Upper lobe of left lung (tissue), 6 donors: ENCODE measurements at places on chromosomes 2 and 18. TPM values are rescaled to one million over a fixed set of nuclear protein-coding genes. Genes with fewer than 3 reads are reported as not detected.

The MAP2 gene
- total RNA-seq: 82.1 TPM

The COL4A4 gene
- 25.9 TPM for total RNA-seq

The DOK1 gene
- total RNA-seq: 46.3 TPM

The C2orf69 gene
- 10.8 TPM for total RNA-seq

The CDH7 gene
- total RNA-seq: not detected

The PPM1G gene
- 59.3 TPM for total RNA-seq

The ALPG gene
- 2.3 TPM for total RNA-seq

The DTNA gene
- 7.2 TPM for total RNA-seq

The M1AP gene
- 0.91 TPM for total RNA-seq

The BMP10 gene
- total RNA-seq: not detected

The UGT1A4 gene
- not detected for total RNA-seq

The AOX1 gene
- total RNA-seq: 8.7 TPM

The LHCGR gene
- total RNA-seq: not detected

The RIT2 gene
- total RNA-seq: not detected

DNA sequence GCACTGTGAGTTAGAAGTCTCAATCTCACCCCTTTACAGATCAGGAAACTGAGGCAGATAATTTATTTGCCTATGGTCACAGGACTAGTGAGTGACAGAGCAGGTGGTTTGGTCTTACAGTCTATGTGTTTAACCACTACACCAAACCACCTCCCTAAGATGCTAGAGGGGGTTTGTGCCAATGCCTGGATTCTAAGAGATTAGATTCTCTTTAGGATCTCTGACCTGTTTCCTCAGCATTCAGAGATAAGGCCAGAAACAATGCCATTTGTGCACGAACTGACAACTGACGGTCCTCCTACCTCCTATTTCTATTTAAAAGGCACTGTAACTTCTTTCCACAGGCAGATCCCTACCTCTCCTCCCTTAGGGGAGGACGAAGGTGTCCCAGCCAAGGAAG, 2.3 kb upstream of the SLC20A1 start:
- H3K36me3 ChIP-seq: no peaks in the 10 kb centered on the region
- H3K4me1 ChIP-seq: peaks cover 41% of the 10 kb centered on the region

- no peak overlapping the region for H3K27ac ChIP-seq
- peaks cover 19% of the 10 kb centered on the region for H3K4me1 ChIP-seq
- no peak overlapping the region for H3K4me3 ChIP-seq
- no peaks in the 10 kb centered on the region for H3K27me3 ChIP-seq
- no peaks in the 10 kb centered on the region for H3K36me3 ChIP-seq
These were observed 57.3 kb downstream of the ROCK1 start for GRCh38 chr18:21054252-21054821.

- DNase-seq: peak; percentile 46
- H3K27ac ChIP-seq: no peak overlapping the region
- H3K4me3 ChIP-seq: no peak overlapping the region
These were observed 18.8 kb upstream of the MAP3K20 start for GRCh38 chr2:173056705-173057364.

DNA sequence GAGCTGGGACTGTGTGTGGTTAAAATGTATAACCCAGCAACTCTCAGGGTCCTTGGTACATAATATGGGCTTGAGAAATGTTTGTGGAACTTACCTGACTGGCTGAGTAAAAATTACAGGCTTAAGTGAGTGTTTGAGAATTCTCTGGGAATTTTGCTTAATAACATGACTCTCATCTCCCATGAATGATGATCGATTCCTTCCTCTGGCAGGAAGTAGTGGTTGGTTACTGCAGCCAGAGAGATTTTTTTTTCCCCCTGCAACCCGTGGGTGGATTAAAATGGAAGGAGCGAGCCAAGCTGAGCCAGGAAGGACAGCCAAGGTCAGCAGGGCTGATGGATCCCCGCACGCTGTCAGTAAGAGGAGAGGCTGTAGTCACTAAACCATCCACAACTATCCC, 40.6 kb upstream of the RFX8 start:
- H3K4me3 ChIP-seq: no peak overlapping the region
- no peak for DNase-seq
- no peaks in the 10 kb centered on the region for H3K27me3 ChIP-seq

- H3K4me3 ChIP-seq: no peak overlapping the region
- no peaks in the 10 kb centered on the region for H3K27me3 ChIP-seq
- H3K27ac ChIP-seq: peak overlapping the region; percentile 75
- H3K36me3 ChIP-seq: no peaks in the 10 kb centered on the region
These were observed 80.3 kb downstream of the CD28 start for GRCh38 chr2:203786549-203787351.

GRCh38 chr2:187208199-187208785, 239.8 kb downstream of the CALCRL start:
- no peaks in the 10 kb centered on the region for H3K4me1 ChIP-seq
- DNase-seq: no peak
- no peak overlapping the region for H3K4me3 ChIP-seq
- H3K27me3 ChIP-seq: no peaks in the 10 kb centered on the region
- H3K36me3 ChIP-seq: no peaks in the 10 kb centered on the region

- no peak for DNase-seq
- H3K27me3 ChIP-seq: peaks cover 4% of the 10 kb centered on the region
- H3K36me3 ChIP-seq: peaks cover 34% of the 10 kb centered on the region
- no peak overlapping the region for H3K27ac ChIP-seq
These were observed 3.7 kb upstream of the HES6 start for GRCh38 chr2:238243496-238244076.

DNA sequence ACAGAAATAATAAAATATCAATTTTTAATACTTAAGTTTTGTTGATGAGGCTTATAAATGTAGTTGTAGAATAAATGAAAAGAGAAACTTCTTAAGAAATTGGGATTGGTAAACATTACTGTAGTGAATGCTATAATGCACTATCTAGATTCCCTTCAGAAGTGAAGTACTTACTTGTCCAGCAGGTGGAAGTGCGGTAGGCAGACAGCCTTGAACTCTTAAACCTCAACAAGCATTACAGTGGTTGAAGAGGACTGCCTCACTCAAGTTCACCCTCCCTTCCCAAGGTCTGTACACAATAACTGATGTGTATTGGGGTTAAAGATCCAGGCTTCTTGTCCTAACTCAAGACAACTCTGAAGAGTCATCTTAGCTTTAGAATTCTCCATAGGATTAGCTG, 931.0 kb upstream of the LRRTM1 start:
- no peak for DNase-seq
- no peak overlapping the region for H3K4me3 ChIP-seq
- H3K27me3 ChIP-seq: no peaks in the 10 kb centered on the region
- H3K4me1 ChIP-seq: no peaks in the 10 kb centered on the region
- H3K27ac ChIP-seq: no peak overlapping the region

DNA sequence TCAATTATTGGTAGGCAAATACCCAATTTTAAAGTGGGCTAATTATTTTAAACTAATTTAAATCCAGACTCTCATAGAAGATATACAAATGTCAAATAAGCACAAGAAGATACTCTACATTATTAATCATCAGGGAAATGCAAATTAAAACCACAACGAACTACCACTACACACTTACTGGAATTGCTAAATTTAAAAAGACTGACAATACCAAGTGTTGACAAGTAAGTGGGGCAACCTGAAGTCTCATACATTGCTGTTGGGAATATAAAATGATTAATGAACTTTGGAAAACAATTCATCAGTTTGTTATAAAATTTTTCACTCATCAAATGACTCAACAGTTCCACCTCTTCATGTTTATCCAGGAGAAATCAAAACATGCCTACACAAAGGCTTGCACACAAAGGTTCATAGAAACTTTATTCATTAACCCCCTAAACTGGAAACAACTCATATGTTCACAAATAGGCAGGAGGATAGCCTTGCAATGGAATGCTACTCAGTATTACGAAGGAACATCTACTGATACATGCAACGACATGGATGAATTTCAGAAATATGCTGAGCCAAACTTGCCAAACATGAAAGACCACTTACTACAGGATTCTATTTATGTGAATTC, 120.8 kb downstream of the MCFD2 start:
- DNase-seq: no peak
- no peak overlapping the region for H3K4me3 ChIP-seq
- no peaks in the 10 kb centered on the region for H3K27me3 ChIP-seq
- no peak overlapping the region for H3K27ac ChIP-seq
- H3K36me3 ChIP-seq: no peaks in the 10 kb centered on the region

- no peak for DNase-seq
- H3K4me1 ChIP-seq: no peaks in the 10 kb centered on the region
- H3K36me3 ChIP-seq: no peaks in the 10 kb centered on the region
- H3K27ac ChIP-seq: no peak overlapping the region
- H3K27me3 ChIP-seq: no peaks in the 10 kb centered on the region
These were observed 921.4 kb downstream of the TRIB2 start for GRCh38 chr2:13638181-13638580.

GRCh38 chr2:18612133-18612532, 22.8 kb upstream of the NT5C1B start:
- H3K27ac ChIP-seq: no peak overlapping the region
- H3K4me3 ChIP-seq: no peak overlapping the region
- no peaks in the 10 kb centered on the region for H3K36me3 ChIP-seq
- no peaks in the 10 kb centered on the region for H3K27me3 ChIP-seq
- no peak for DNase-seq

DNA sequence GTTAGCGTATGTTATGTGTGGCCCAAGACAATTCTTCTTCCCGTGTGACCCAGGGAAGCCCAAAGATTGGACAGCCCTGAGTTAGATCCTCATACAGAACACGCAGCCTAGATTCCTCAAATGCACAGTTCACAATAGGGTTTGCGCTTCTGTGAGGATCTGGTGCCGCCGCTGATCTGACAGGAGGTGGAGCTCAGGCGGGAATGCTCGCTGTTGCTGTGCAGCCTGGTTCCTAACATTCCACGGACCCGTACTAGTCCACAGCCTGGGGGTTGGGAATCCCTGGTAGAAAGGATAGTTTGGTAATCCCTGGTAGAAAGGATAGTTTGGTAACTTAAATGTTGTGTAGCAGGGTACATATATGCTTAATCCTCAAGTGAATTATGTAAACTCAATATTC, 27.0 kb downstream of the MAPRE3 start:
- H3K36me3 ChIP-seq: no peaks in the 10 kb centered on the region
- no peak overlapping the region for H3K4me3 ChIP-seq
- no peak for DNase-seq
- H3K4me1 ChIP-seq: no peaks in the 10 kb centered on the region
- H3K27me3 ChIP-seq: no peaks in the 10 kb centered on the region

DNA sequence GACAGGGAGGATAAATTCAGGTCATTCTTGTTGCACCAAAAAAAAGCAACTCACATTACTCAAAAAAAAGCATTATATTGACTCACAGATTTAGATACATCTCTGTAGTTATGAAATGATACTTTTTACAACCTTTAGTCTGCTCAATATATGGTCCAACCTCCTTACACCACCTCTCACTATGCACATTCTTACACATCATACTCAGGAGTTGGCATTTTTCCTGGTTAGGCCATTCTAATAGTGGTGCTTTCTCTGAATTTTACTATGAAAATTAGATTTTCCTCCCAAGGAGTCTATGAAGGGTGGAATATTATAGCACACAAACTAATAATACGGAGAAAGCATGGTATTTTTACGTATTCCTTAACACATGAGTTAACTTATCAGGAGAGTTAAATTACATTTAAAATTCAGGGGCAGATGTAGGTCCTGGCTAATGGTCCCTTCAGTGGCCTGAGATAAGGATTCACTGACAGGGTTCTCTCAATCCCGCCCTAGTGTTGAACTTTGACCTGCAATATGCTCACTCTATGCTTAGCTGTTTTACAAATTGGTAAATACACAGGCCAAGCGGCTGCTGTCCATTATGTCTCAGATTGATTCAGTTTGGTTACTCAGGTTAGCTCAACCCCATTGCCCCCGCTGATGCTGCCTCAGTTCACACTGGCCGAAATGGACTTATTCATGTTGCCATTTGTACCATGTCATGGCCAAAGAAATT, 153.6 kb downstream of the NCKAP5 start:
- H3K27ac ChIP-seq: no peak overlapping the region
- no peaks in the 10 kb centered on the region for H3K36me3 ChIP-seq
- no peak overlapping the region for H3K4me3 ChIP-seq
- no peaks in the 10 kb centered on the region for H3K4me1 ChIP-seq
- DNase-seq: no peak

- H3K36me3 ChIP-seq: no peaks in the 10 kb centered on the region
- H3K4me1 ChIP-seq: no peaks in the 10 kb centered on the region
- no peak overlapping the region for H3K27ac ChIP-seq
- no peak overlapping the region for H3K4me3 ChIP-seq
These were observed 151.1 kb downstream of the FSHR start for GRCh38 chr2:49003201-49003600.
